ENCODE measurements at places on chromosomes 6 and 20.

- no peak for DNase-seq
Observed at GRCh38 chr6:101195588-101195987, 197.9 kb upstream of the GRIK2 start.

DNA sequence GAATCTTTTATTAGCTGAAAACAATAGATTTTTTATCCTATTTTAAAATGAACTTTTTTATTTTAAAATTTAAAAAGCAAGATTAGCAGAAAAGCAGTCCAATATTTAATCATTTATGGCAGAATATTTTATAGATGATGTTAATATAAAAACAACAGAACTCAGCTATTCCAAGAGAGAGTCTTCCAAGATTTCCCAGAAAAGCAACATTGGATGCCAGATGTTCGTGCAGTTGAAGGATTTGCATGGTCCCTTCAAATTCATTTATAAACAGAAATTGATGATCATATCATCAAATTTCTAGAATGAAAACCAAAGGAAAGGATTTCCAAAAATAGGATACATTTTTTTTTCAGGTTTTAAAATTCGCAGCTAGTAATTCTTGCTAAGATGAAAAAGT lies 25.4 kb upstream of the CNKSR3 start:
- no peak for DNase-seq

DNA sequence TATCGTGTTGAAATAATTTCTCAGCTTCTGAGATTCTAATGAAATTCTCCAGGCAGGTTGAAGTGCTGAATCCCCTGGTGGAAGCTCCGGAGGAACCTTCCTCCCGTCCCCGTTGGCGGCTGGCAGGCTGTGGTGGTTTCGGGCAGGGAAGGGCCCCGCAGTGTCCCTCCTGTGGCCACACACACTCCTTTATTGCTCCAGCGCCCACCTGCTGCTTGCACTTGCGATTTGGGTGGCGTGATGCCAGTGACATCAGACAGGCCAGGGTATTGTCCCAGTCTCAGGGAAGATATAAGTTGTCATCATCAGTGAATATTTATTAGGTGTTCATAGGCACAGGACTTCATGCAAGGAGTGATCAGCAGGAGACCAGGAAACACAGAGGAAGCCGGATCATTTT lies 530.4 kb downstream of the QKI start:
- no peak for DNase-seq

DNA sequence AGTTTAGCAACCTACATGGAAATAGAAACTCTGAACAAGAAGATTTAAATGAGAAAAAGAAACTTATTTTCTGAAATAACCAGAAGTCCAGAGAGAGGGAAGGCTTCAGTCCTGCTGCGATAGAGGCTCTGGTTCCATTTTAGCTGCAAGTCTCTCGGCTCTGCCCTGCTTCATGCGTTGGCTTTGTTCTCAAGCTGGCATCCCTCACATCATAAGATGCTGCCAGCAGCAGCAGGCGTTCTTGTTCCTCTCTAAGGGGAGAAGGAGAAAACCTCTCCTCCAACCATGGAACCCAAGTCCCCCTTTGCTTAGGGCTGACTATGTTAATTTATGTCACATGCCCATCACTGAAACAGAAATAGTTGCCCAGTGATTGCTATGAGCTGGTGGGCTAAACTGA lies 46.4 kb upstream of the PMEPA1 start:
- no peak for DNase-seq

DNA sequence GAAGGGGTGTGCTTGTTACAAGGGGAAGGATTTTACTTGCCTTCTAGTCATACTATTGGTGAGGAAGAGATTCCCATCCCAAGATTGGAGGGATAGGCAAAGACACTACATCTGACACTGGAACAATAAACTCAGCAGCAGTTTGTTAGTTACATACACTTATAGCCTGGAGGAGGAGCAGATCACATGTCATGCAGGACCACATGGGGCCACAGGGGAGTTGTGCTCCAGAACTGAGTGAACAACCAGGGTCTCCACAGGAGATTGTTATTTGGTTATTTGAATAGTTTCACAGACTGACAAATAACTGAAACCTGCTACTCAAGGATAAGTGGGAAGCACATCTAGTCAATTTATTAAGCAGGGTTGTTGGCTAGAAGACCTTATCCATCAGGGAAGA lies 559.4 kb upstream of the MANEA start:
- no peak for DNase-seq

- DNase-seq = no peak
Observed at GRCh38 chr20:59491884-59492283, 112.5 kb upstream of the PHACTR3 start.

- DNase-seq = no peak
Observed at GRCh38 chr20:60693496-60694133, 558.4 kb upstream of the CDH4 start.

DNA sequence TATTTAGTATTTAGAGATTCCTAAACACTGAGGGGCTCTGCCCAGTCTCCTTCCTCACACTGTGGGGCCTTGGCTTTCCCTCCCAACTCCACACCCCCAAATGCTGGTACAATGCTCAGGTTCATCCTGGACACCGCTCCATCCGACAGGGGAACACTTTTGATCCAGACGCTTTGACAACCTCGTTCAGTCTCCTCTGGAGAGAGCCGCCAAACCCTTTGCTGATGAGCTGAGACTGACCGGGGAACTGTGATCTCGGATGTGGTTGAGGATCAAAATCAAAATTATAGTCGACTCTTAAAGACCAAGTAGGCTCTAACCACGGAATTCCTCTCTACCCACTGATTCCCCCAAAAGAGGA lies 38.8 kb upstream of the HLA-E start:
- no peak for DNase-seq

- DNase-seq = no peak
Observed at GRCh38 chr20:39785252-39785917, 823.2 kb downstream of the DHX35 start.

- DNase-seq = no peak
Observed at GRCh38 chr6:152094992-152095592, 287.6 kb downstream of the ESR1 start.
